ENCODE measurements at places on chromosomes 3 and 15.

DNA sequence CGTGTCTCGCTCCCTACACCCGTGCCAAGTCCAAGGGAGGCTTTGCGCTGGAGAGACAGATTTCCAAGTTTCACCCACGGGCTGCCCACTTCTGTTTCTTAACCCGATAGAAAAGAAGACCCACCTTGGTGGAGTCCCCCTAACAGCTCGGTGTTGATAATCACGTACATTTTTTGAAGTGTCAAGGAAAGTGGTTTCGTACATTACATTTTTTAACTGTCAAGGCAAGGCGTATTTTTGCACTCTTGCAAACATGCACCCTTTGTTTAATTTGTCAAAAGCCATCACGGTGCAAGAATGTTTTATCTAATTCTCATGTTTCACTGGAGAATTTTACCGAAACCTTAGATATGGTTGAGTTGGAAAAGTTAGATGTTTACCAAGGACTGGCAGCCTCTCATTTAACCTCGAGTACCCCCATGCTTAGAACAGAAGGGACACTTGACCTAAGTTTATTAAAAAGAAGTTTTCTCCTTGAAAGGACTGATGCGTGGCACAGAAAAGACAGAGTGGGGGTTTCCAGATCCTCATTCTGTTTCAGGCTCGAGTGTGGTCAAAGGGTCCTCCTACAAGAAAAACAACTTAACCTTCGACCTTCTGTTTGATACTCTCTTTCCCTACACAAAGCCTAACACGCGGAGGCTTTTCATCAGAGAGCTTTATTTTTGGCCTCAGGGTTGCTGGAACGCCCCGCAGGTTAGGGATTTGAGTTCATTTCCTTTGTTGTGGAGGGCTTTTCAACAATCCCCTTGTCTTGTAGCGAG, 882 bp downstream of the GXYLT2 start:
- no peak for DNase-seq

- no peak for DNase-seq
These were observed 462.2 kb downstream of the PLOD2 start for GRCh38 chr3:145698749-145699148.

- DNase-seq: no peak
These were observed 1375.4 kb downstream of the NSUN3 start for GRCh38 chr3:95438274-95438673.

- no peak for DNase-seq
These were observed 110.0 kb upstream of the MEF2A start for GRCh38 chr15:99455789-99456160.

DNA sequence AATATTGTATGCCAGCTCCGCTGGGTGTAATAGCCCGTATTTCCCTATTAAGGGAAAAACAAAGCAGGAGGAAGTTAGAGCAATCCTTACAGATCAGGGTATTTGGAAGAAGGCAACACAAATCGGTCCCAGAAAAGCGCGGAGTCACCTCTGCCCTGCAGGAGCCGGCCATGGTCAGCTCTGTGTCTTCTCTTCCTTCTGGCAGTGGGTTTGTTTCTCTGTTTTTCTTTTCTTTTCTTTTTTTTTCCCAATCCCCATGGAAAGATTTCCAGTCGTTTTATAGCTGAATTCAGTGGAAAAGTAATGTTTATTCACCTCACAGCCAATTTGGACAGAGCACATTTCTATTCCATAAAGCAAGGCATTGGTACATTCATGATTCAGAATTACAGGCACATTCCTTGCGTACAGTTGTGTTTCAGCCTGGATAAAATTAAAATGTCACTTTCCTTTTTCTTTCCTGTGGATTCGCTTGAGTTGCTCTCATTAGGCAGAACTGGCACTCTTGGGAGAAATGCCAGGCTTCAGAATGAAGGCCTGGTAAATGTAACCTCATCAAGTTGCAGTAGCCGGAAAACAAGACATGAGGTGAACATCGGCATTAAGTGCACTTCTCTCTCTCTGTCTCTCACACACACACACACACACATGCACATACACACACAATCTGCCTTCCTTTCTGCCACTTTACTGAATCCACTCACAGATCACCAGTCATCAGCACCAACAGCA, 204.5 kb upstream of the UBE2E1 start:
- no peak for DNase-seq

DNA sequence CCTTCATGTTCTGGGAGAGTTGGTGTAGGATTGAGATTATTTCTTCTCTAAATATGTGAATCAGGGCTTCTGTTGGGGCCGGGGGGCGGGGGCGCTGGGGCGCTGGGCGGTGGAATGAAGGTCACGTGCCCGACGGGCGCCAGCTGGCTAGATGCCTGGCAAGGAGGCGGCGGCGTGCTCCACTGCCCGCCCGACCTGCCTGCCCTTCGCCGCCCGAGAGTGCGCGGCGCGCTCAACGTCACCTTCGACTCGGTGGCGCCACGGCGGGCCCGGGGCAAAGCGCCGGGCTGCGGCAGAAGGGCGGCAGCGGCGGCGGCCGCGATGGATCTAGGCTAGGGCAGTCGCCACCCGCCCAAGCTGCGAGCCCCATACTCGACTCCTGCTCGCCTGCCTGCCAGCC, 47.0 kb upstream of the LHFPL4 start:
- no peak for DNase-seq

DNA sequence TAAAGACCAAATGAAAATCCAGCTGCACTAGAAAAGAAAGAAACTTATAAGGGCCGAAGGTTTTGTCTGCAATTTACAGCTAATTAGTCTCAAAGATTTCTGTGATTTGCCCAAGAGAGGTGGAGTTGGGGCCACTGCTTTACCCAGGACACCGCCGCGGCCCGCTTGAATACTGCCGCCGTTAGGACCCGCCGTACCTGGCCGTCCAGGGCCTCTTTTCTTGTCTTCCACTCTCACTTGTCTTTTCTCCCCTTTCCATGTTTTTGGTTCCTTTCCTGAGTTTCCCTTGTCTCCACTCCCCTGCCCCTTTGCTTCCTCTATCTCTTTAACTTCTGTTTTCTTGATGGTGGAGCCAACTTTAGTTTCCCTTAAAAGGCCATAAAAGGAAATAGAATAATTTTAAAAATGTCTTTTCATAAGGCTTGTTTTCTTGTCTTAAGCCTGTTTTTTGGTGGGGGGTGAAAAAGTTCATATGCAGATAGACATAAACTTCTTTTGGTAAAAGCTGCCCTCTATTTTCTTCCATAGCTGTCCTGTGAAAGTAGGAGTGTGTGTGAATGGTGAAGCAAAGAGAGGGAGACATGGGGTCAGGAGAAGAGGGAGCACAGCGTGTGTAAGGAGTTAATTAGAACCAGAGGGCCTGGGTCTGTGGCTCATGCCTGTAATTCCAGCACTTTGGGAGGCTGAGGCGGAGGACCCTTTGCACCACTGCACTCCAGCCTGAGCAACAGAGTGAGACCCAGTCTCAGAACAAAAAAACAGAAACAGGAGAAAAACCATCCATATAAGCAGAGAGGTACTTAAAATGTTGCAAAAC, 16.0 kb upstream of the CCNL1 start:
- no peak for DNase-seq

- DNase-seq: no peak
These were observed 19.3 kb upstream of the ZNF770 start for GRCh38 chr15:35007397-35007796.

- no peak for DNase-seq
These were observed 240.9 kb upstream of the EIF1B start for GRCh38 chr3:40068636-40069035.
